ENCODE measurements at places on chromosomes 5 and 9.

GRCh38 chr9:129626625-129627284, 792 bp downstream of the NTMT1 start:
- DNase-seq, result peak; percentile 80

DNA sequence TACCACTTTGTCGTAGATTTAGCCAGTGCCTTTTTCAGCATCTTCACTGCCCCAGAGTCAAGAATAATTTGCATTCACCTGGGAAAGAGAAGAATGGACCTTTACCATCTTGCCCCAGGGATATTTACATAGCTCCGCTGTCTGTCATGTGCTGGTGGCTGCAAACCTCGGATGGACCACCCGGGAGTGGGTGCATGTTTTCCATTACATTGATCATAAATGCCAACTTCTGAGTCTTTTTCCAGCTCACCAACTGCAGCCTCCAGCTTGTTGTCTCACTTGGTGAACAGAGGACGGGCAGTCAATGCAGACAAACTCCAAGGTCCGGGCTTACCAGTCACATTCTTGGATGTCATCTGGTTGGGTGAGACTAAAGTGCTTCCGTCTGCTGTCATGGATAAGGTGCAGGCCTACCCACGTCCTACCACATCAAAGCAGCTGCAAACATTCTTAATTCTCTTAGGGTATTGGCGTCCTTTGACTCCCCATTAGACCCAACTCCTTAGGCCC, 155.8 kb upstream of the APC start:
- DNase-seq, result no peak

- DNase-seq, result no peak
Observed at GRCh38 chr5:18797222-18797621, 1163.0 kb downstream of the TAF11L14 start.

DNA sequence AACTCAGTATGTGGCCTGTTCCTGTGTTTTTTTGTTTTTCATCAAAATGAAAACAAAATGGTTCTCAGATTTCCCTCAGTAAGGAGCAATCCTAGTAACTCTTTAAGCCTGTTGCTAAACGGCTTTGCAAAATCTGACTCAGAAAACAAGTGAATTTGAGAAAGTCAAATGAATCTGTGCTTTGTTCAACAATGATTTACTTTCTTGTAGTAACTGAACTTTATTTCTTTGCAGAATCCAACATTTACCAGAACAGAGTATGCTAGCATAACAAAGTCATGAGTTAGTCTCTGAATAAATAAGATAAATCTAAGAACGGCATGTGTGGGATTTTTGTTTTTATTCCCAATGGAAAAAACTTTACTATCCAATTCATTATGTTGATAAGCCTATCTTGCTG, 93.8 kb downstream of the OXCT1 start:
- peak; percentile 61 for DNase-seq

GRCh38 chr5:137217599-137218200, 281.4 kb downstream of the SPOCK1 start:
- no peak for DNase-seq

GRCh38 chr9:29830821-29831220, 2257.5 kb upstream of the C9orf72 start:
- no peak for DNase-seq

- DNase-seq, result no peak
Observed at GRCh38 chr5:59035681-59036080, 452.8 kb downstream of the RAB3C start.

- no peak for DNase-seq
Observed at GRCh38 chr5:154284433-154284832, 93.9 kb downstream of the GALNT10 start.

DNA sequence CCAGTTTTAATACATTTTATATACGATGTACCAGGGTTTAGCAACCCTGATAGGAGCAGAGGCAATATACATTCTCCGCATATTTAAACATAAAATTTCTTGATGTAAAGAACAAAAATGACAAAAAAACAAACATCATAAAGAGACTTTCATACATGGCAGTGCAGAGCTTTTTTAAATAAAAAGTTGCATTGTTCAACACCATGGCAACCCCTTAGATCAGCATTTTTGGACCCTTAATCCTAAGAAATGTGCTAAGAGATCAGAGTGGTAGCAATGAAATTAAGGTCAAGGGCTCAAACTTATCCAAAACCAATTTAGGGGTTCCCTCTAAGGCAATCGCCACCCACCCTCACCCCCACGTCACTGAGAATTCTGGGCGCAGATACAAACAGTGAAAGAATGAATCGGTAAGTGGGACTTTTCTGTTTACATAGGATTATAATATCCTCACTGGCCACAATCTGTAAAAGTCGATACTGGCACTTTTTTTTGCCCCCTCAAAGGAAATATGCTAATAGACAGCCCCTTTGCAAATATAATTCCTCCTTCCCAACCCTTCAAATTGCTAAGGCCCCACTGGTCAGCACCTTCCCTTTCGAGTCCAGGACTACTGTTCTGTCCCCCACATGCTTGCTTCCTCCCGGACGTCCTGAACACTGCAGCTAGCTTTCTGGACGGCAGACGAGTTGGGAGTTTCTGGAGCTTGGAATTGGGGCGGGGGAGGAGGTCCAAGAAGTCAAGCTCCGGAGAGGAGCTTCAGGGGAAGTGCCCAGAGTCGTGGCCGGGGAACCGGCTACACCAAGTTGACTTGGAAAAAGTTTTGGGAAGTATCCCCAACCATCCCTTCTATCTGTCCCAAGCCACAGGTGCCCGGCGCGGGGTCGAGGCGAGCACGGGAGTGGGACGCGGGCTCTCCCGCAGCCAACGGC, 2.2 kb downstream of the GAS1 start:
- DNase-seq, result peak; percentile 39

GRCh38 chr5:151531581-151531980, 59.5 kb downstream of the FAT2 start:
- DNase-seq, result no peak

DNA sequence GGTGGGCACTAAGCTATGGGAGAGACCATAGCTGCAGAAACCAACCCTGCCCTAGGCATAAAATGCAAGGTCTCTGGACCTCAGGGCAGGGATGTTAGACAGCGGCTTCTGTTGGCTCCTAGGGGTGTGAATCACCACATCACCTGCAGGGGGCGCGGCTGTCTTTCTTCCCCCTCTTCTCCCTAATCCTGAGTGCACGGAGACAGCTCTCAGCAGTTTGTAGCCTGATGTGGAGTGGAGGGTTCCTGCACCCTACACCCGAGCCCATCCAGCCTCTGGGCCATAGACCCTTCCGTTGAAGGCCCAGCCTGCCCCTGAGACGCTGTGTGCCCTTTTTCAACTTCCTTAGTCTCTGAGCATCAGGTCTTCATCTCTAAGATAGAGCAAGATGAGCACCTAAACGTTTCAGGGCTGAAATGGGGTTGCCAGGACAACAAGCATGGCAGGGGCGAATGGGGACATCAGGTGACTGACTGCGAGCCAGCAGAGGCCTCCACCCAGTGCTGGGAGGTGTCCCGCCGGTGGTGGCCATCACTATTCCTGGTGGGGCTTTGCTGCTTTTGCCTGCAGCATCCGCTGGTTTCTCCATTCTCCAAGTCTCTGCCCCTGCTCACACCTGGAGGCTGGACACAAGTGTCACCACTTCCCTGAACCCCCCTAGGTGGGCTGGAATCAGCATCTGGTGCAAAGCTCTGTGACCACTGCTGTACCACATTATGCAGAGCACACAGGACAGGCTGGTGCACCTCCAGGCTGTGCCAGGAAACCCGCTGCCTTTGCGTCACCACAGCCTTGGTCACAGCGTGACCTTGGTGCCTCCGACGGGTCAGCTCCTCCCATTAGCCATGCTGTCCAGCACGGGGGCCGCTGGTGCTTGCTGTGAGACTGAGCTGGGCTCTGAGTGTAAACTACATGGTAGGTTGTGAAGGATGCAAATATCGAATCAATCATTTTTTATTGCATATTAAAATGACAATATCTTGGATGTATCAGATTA, 2.5 kb upstream of the SEC16A start:
- peak; percentile 87 for DNase-seq

DNA sequence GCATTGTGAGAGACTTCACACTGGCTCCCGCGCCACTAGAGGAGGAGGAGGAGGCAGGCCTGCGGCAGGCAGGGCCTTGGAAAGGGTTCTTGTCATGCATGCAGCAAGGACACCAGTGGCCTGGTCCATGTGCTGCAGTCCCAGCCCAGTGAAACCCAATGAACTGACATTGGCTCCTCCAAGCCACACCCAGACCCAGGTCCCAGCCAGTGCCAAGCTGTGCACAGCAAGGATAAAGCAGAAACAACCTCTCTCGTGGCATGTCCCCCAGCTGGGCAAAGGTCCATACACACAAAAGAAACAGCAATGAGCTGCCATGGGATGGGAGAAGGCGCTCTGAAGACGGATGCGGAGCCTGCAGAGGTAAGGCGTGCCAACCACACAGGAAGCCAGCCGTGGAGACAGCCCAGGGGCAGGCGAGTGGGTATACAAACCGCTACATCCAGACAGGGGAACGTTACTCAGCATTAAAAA, 89.2 kb downstream of the SEMA4D start:
- DNase-seq, result no peak

DNA sequence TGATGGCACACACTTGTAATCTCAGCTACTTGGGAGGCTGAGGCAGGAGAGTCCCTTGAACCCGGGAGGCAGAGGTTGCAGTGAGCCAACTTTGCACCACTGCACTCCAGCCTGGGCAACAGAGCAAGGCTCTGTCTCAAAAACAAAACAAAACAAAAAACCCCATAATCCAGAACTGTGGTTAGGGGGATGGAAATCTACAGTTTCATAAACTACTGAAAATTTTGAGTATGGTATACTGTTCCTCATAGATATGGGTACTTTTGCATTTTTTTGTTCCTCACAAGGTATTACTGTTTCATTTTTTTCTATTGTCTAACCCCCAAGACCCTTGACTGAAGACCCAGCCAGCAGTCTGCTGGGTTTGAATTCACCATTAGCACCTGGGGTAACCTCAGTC, 52.2 kb upstream of the MAP3K1 start:
- DNase-seq, result no peak

DNA sequence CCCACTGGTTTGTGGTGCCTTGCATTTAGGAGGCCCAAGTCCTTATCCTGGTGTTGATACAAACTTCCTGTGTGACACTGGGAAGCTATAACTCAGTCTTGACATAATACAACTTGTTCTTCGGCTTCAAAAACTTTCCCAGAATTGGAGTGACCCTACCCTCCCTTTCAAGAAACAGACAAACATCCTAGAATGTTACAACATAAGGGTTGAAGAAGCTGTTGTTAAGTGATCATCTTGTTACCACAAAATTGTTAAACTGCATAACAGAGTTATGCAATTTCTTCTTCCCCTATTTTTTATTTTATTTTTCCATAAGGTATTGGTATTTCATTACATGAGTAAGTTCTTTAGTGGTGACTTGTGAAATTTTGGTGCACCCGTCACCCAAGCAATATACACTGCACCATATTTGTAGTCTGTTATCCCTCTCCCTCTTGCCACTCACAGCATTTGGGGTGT, 21.3 kb downstream of the TLR4 start:
- no peak for DNase-seq

DNA sequence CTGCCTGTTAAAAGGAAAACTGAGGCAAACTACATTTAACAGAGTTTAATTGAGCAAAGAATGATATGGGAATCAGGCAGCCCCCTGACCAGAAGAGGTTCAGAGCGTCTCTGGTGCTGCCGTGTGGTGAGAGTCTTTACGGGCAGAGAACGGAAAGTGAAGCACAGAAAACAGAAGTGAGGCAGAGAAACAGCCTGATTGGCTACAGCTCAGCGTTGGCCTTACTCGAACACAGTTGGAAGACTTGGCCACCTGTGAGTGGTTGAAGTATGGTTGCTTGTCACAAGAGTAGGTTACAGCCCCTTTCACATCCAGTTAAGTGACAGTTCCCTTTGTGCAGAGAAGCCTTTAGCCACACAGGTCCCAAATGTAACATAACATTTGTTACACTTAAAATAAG, 16.9 kb upstream of the FBP1 start:
- DNase-seq, result no peak

DNA sequence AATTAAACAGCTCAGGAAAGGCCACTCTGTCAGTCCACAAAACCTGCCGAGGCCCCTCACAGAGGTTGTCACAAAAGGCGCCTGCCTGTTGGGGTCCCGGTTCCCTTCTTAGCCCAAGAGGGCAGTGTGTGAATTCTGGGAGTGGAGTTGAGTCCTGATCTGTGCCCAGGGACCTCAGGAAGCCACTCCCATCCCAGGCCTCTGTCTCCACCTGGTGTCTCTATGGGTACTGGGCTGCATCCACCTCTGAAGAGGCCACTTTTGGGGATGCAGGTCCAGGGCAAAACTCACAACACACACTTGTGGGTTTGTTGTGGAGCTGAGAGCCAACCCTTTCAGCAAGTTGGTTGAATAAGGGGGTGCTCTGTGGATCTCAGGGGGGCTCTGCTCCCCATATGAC, 74.3 kb upstream of the STXBP1 start:
- no peak for DNase-seq

DNA sequence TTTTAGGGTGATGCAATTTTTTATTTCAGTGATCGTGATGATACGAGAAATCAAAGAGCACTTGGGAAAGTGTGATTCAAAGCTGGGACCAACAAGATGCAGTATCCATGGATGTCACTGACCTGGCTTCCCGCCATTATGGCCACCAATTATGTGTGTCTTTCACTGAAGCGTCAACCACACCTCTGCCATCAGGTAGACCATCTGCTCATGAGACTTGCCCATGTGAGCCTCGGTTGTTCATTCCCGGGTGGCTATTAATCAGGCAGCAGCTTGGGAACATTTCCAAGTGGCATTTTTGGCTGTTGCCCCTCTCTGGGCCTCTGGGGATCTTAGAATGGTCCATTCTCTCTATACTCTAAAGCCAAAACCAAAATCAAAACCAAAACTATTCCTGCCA, 436.0 kb upstream of the ADAMTSL1 start:
- DNase-seq, result no peak

DNA sequence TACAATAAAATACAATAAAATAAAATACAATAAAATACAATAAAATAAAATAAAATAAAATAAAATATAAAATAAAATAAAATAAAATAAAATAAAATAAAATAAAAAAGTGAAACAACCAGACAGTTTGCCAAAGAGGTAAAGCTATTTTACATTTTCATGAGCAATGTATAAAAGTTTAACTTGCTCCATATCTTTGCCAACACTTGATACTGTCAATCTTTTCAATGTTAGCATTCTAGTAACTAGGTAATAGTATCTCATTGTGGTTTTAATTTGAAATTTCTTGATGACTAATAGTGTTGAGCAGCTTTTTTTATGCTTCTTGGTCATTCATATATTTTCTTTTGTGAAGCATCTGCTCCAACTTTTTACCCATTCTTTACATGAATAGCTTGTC, 17.3 kb downstream of the TTC33 start:
- DNase-seq, result no peak

GRCh38 chr9:35357826-35358225, 132.1 kb upstream of the RUSC2 start:
- no peak for DNase-seq

DNA sequence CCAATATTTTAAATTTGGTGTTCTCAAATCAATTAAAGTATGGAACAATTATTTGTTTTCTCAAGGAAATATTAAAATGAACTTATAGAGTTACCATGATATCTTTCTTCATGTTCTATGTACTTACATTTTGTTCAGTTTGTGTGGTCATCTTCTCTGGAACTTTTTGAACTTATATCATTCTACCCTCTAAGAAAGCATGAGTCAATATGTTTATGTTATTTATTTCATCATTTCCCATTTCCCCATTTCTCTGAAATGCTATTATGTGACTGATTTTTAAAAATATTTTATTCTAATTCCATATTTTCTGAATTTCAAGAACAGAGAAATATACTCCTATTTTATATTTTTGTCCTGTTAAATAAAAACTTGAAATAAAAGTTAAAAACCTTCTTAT, 123.5 kb upstream of the ACOT12 start:
- DNase-seq, result peak; percentile 53
